ENCODE measurements at places on chromosomes 7 and 10.

- no peak for DNase-seq
Observed at GRCh38 chr10:6592080-6592479, 12.0 kb upstream of the PRKCQ start.

DNA sequence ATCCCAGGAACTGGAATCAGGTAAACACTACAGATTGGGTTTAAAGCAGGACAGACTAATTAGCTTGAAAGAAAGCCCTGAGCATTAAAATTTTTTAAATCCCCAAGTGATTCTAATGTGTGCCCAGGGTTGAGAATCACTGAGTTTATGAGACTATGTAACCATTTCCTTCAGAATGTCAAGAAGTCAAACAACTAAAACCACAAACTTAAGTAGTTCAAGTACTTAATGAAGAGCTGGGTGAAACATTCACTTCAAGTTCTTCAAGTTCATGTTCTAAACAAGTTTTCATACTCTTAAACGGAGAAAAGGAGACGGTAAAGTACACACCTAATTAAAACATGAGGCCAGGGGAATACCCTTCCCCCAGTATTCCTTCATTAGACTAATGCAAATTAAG, 28.2 kb upstream of the TLL2 start:
- no peak for DNase-seq

GRCh38 chr10:63157845-63158624, 24.9 kb downstream of the NRBF2 start:
- DNase-seq, result peak; percentile 63

DNA sequence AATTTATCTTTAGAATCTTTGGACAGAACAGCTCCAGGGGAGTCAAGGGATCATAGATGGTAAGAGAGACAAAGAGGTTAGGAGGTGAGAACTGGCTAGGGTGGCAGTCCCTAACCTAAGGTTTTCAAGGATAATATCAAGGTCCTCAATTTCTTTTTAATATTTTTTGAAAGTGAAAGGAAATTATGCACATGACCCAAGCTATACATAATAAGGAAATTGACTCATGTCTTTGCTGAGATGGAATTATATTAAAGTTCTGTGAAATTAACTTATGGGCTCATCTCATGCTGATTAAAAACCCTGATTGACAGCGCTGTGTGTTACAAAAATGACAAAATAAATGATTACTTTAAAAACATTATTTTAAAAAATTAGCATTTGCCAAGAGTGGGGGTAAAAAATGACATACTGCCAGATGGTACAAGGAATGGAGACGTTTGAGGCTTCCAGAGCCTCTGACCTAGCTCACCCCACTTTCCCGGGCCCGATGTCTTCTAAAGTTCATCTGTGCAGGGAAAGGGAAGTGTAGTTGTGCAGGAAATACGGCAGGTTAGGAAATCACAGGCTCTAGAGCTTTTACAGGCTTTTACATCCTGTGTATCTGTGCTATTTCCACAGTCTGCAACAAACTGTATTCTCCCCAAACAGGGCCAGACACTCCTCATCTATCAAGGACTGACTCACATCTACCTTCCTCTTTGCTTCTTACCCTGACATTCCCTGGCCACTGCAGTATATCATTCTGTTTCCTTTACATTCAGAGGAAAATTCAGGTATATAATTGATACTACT, 185.6 kb upstream of the PRSS58 start:
- DNase-seq, result peak; percentile 46

DNA sequence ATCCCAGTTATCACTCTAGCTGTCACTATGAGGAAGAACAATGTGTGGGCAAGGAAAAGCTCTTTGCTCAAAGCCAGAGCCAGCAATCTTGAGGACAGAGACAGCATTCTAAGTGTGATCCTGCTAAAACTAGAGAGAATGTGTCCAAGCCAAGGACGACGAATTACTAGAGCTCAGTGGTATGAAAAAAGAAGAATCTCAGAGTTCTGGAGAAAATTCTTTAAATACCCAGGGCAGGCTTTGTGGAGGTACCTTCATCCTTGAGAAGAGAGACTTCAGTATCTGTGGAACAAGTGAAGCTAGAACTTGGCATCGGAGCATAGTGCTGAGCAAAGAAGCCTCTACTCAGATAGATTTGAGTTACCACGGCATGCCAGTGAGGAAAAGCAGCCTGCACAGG, 209.8 kb downstream of the TRIL start:
- DNase-seq, result no peak

- no peak for DNase-seq
Observed at GRCh38 chr7:94374721-94375566, 19.8 kb upstream of the COL1A2 start.

DNA sequence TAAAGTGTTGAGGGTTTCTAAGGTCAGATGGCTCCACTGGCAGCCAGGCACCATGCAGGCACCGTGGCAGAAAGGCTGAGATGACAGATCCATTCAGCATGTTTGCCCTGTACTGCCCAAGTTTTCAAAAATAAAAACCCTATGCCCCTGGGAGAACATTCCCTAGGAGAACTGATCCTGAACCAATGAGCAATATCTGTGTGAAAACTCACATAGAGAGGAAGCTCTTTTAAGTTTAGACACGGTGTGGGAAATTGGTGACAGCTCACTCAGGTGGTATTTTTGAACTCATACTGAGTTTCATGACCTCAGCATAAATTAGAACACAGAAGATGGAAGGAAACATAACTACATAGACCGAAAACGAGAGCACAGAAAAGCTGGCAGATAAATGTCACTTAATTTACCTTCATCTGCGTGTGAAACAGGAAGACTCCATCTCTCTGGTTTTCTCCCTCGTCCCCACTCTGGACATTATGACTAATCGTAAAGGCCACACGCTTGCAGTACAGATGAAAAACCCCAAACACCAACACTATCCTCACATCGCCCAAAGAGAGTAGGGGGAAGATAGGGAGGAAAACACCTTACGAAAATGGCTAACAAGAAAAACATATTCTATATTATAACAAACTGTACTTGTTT, 127.8 kb downstream of the ICA1 start:
- peak; percentile 18 for DNase-seq

DNA sequence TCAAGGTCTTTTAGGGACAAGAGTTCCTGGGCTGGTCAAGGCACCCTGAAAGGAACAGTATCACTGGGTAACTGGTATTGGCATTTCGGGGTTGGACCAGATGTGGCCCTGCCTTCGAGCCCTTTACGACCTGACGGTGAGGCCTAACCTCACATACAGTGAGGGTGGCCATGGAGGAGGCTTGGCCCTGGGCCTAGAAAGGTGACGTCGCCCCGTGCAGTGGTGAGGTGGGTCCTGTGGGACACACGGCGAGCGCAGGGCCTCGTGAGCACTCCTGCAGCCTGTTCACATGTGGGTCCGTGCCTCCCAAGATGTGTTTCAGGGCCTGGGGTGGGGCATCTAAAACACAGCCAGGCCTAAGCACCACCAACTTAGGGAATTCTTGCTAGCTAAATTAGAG, 36.1 kb downstream of the CRHR2 start:
- no peak for DNase-seq

GRCh38 chr10:86254081-86254480, 112.5 kb downstream of the GRID1 start:
- no peak for DNase-seq

DNA sequence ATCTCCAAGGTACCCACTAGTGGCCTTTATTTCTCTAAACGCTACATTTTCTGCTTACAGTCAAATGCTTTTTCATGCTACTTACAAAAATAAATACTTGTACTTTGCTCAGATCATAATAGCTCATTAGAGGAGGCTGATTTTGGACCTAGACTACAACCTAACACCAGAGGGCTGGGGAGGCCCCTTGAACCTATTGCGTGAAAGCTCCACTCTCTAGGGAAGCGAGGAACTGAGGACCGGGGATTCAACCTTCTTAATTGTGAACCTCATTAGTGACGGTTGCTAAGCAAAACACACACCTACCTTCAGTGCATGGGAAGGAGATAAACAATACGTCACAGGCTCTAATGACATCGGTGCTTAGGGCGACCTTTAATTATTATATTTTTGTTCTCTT, 92.1 kb downstream of the EBF3 start:
- DNase-seq, result no peak

- DNase-seq, result no peak
Observed at GRCh38 chr7:12861070-12861469, 173.6 kb downstream of the ARL4A start.

- no peak for DNase-seq
Observed at GRCh38 chr7:117077658-117078057, 124.4 kb downstream of the ST7 start.

Data from MV-4-11 (cell line).